Activated naive CD4-positive, alpha-beta T cell (primary cell): ENCODE measurements at places on chromosomes 1 and 21.

DNA sequence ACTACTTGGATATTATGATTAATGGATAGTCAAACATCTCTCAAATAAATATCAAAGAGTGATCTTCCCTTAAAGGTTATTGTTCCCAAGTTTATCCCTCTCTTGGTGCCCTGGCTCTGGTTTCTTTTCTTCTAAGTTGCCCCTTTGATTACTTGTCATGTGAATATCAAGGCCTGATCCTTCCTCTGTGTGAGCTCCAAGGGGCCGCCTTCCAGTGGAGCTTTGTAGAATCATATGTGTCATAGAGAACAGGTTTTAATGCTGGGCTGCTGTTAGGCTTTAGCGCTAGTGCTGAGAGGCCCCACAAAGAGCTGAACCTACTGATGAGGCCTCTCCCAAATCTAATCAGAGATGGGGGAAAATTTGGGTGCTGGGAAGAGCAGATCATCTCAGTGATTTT lies 25.5 kb downstream of the UCK2 start:
- DNase-seq = no peak

- no peak for DNase-seq
Measured at GRCh38 chr1:190207733-190208132, 269.9 kb downstream of the BRINP3 start.

GRCh38 chr1:22055463-22055862 lies 3.0 kb downstream of the CDC42 start:
- no peak for DNase-seq

GRCh38 chr21:32046191-32046590 lies 173.4 kb downstream of the HUNK start:
- DNase-seq = no peak

DNA sequence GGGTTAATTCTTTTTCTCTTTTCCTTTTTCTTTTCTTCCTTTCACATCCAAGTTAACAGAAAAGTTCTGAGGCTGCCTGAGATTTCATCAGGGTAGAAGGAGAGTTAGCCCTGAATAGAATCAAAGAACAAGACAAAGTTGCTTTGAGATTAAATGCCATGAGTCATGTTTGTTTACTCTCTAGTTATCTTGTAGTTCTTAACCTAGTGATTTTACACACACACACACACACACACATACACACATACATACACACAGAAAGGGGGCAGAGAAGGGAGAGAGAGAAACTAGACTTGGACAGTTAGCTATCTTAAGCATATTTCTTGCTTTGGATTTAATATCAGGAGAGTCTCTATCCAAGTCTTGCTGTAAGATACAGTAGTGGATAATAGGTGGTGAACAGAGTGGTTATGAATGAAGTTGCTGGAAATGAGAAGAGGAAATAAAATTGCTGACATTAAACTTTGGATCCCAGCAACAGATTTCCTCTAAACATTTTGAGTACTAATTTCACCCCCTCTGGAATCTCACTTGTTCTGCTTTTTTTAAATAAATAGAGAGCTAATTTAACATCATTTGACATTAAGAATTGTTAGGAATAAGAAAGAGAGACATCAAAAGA lies 19.9 kb downstream of the PLA2G4A start:
- DNase-seq = no peak

GRCh38 chr1:106780806-106781569 lies 275.5 kb upstream of the PRMT6 start:
- no peak for DNase-seq

- DNase-seq = no peak
Measured at GRCh38 chr1:153799016-153799415, 23.8 kb downstream of the SLC27A3 start.

DNA sequence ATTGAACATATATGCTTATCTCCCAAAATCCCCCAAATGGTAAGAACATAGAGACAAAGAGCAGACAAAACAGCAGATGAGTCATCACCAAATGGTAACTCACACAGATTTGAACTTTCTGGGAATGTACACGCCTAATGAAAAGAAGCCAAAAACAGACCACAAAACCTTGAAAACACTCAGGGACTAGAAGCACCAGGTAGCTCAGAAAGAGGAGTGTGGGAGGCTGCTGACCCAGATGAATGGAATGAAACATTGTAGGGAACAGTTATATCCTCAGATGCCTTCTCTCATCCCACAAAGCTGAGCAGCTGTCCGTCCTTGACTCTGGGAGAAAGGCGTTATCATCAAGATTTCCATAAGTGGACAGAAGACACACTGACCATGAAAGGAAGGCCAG lies 307.0 kb upstream of the USP25 start:
- DNase-seq = no peak

- DNase-seq = no peak
Measured at GRCh38 chr21:38922474-38923235, 116.9 kb downstream of the ETS2 start.

GRCh38 chr1:223216531-223217205 lies 73.6 kb upstream of the TLR5 start:
- DNase-seq = no peak
